ENCODE measurements at places on chromosomes 1 and 21. TPM values are rescaled to one million over a fixed set of nuclear protein-coding genes. Genes with fewer than 3 reads are reported as not detected.

The TCHHL1 gene
- total RNA-seq = not detected

DNA sequence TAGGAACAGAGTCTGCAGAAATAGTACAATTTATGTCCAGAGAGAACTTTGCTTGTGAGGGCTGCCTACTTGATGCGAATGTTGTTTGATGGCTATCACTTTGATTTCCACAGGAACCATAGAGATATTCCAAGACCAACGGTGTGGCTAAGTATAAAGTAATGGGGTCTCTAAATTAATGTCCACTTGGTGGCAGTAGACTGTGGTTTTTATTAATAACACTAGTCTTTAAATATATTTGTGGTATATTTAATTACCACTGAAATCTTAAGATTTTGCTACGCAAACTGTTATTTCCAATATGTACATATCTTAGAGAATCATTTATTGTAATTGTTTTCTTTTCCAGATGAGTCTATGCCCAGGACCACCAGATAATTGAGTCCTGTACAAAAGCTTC, 647.9 kb downstream of the PLA2G4A start:
- no peak overlapping the region for H3K4me3 ChIP-seq
- DNase-seq = no peak
- no peaks in the 10 kb centered on the region for H3K4me1 ChIP-seq
- no peaks in the 10 kb centered on the region for H3K36me3 ChIP-seq

- H3K4me3 ChIP-seq = peak overlapping the region; percentile 67
- H3K27ac ChIP-seq = peak overlapping the region; percentile 87
- H3K4me1 ChIP-seq = peaks cover 26% of the 10 kb centered on the region
- peak; percentile 89 for DNase-seq
Measured at GRCh38 chr21:45478115-45478801, 64.0 kb downstream of the SLC19A1 start.

GRCh38 chr21:38984982-38985567, 179.3 kb downstream of the ETS2 start:
- peak overlapping the region; percentile 91 for H3K27ac ChIP-seq
- no peaks in the 10 kb centered on the region for H3K36me3 ChIP-seq
- peaks cover 40% of the 10 kb centered on the region for H3K4me1 ChIP-seq
- peak overlapping the region; percentile 66 for H3K4me3 ChIP-seq
- peaks cover 58% of the 10 kb centered on the region for H3K27me3 ChIP-seq

DNA sequence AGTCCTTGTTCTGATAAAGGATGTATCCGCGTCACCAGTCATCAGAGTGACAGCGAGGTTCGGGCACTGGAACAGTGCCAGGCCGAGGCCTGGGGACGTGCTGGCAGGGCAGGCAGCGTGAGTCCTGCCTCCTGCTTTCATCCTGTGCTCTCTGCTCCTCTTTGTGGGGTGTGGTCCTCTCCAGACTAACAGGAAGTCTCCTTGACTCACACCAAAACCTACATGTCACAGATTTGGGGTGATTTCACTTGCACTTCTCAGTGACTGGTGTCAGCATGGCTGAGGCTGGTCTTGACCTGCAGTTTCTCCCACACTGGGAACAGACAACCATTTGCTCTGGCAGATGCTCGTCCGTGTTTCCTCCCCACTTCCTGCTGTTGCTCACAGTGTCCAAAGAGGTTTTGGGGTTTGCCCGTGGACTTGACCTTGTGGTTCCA, 8.8 kb upstream of the NLRP3 start:
- H3K4me3 ChIP-seq = peak overlapping the region; percentile 40
- no peaks in the 10 kb centered on the region for H3K36me3 ChIP-seq
- peak; percentile 87 for DNase-seq
- peaks cover 37% of the 10 kb centered on the region for H3K4me1 ChIP-seq

The CFHR3 gene
- not detected for total RNA-seq

DNA sequence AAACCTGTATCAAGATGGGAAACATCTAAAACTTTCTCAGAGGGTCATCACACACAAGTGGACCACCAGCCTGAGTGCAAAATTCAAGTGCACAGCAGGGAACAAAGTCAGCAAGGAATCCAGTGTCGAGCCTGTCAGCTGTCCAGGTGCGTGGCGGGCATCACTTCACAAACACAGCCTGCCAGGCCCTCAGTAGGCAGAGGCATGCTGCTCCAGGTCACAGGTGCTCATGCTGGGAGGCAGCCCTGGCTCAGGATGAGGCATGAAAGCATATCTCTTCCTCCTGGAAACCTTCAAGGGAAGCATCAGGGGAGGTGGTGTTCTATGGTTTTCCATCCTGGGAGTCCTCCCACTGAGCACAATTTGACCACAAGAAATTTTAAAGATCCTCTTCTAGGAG, 6.3 kb downstream of the CD2 start:
- no peaks in the 10 kb centered on the region for H3K27me3 ChIP-seq
- H3K27ac ChIP-seq = peak overlapping the region; percentile 99
- DNase-seq = no peak
- peaks cover 50% of the 10 kb centered on the region for H3K4me1 ChIP-seq
- peak overlapping the region; percentile 98 for H3K4me3 ChIP-seq

DNA sequence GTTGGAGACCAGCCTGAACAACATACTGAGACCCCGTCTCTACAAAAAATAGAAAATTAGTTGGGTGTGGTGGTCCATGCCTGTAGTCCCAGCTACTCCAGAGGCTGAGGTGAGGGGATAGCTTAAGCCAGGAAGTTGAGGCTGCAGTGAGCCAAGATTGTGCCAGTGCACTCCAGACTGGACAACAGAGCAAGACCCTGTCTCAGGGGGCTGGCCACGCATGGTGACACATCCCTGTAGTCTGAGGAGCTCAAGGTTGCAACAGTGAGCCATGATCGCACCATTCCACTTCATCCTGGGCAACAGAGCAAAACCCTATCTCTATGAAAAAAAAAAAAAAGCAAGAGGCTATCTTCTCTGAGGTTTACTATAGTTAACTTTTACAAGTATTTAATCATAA, 12.7 kb upstream of the UBE4B start:
- DNase-seq = no peak
- H3K4me1 ChIP-seq = peaks cover 5% of the 10 kb centered on the region
- H3K27ac ChIP-seq = no peak overlapping the region
- no peaks in the 10 kb centered on the region for H3K27me3 ChIP-seq
- H3K4me3 ChIP-seq = no peak overlapping the region

The CFHR5 gene
- total RNA-seq = not detected

DNA sequence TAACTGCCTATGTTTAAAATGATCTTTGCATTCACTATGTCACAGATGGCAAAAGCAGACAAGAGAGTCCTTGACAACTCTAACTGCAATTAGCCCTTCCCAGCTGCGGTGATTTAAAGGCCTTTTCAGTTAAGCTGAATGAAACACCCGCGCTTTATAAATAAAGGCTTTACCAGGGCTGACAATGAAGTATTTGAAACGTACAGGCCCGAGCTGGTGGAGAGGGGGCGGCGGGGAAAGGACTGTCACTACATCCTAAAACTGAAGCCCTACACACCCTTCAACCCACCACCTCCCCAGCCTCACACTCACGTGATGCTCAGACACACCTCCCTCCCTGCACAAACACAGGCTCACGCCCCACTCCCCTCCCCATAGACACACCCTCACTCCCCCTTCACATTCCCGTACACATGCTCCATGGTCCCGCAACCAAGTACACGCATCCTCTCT, 45.5 kb downstream of the GRIK3 start:
- no peak for DNase-seq
- no peaks in the 10 kb centered on the region for H3K36me3 ChIP-seq
- H3K4me3 ChIP-seq = no peak overlapping the region
- H3K27ac ChIP-seq = no peak overlapping the region
- no peaks in the 10 kb centered on the region for H3K4me1 ChIP-seq

DNA sequence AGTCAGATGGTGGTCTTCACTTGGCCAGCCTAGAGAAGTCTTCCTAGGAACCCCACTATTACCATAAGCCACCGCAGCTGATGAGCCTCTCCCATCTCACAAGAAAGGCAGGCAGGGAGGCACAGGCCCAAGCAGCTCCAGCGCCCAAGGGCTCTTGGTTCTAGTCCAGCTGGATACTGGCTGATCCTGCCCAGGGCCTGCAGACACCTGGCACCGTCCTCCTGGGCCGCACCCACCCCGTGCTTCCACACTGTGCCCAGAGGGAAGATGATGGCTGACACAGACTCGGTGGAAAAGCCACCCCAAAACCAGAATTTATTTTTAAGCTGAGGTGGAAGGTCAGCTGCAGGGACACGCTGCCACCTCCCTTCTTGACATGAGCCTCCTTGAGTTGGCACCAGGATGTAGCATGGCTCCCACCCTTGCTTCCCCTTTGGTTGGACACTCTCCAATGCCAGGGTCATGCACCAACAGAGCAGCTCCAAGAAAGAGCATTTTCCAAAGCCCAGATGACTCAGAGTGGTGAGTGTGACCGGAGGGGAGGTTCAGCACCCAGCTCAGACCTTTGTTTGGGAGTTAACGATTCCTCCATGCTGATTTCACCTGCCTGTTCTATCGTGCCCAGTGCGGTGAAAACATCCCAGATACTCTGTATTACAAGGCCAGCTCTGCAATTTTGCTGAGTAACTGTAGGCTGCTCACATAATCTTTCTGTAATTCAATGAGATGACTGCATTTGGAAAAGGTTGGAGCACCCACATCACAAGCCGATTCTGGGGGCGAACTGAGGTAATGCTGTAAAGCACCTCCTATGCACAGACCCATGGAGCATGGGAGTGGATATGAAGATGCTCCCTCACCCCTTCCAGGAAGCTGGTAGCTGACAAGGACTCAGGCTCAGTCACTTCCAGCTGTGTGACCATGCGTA, 63.1 kb upstream of the SLC2A1 start:
- H3K4me1 ChIP-seq = no peaks in the 10 kb centered on the region
- no peaks in the 10 kb centered on the region for H3K27me3 ChIP-seq
- H3K4me3 ChIP-seq = no peak overlapping the region
- H3K36me3 ChIP-seq = no peaks in the 10 kb centered on the region
- no peak overlapping the region for H3K27ac ChIP-seq

DNA sequence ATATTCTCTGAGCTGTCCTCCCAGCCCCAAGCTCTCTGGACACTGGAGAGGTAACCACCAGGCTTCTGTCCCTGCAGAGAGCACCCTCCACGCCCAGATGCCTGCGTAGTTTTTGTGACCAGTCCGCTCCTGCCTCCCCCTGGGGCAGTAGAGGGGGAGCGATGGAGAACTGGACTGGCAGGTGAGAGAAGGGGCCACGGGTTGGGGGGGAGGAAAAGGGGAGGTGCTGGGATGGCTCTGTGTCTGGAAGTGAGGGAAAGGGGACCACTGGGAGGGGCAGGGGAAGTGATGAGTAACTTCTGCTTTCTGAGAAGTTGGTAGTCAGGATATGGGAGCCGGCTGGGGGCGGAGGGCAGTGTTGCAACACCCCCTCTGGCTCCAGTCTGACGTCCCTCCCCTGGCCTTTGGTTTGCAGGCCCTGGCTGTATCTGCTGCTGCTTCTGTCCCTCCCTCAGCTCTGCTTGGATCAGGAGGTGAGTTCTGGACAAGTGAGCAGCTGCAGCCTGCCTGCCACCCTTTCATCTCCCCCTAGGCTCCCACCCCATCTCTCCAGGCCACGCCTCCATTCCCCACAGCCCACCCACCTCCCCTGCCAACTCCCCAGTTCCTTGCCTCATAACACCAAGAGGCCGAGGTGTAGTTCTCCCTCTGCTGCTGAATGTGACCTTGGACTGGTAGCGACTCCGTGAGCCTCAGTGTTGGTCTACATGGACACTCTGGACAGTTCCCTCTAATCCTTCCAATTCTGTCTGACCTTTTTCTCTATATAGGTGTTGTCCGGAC, 3.1 kb downstream of the ADAMTSL4 start:
- peak; percentile 47 for DNase-seq
- H3K27me3 ChIP-seq = peaks cover 16% of the 10 kb centered on the region
- no peaks in the 10 kb centered on the region for H3K36me3 ChIP-seq
- H3K4me3 ChIP-seq = no peak overlapping the region
- H3K27ac ChIP-seq = no peak overlapping the region

DNA sequence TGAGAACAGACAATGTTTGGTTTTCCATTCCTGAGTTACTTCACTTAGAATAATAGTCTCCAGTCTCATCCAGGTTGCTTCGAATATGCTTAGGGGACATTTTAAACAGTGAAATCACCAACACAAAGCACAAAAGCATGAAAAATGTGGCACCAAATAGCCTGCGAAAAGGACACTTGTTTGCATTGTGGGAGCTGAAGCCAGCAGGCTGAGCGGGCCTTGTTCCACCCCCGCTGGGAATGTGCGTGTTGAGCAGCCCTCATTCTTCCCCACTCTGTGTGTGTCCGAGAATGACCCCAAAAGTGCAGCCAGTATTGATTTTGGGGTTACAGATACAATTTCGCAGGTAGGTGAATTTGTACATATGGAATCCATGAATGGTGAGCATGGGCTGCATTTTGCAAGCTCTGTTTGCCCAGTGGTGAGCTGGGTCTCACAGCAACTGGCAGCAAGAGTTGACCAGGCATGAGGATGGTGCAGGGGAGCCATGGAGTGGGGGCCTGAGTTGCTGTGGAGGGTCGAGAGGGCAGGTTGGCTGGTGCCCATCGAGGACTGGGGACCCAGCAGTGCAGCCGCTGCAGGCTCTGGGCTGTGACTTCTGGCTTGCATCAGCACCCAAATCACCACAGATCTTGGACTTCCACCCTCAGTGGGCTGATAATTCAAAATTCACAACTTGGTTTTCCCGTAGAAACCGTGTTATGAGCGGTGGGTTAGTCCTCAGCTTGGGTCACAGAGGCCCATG, 29.4 kb downstream of the NENF start:
- H3K4me1 ChIP-seq = peaks cover 4% of the 10 kb centered on the region
- H3K4me3 ChIP-seq = no peak overlapping the region
- H3K27me3 ChIP-seq = no peaks in the 10 kb centered on the region
- H3K36me3 ChIP-seq = no peaks in the 10 kb centered on the region
- no peak for DNase-seq

DNA sequence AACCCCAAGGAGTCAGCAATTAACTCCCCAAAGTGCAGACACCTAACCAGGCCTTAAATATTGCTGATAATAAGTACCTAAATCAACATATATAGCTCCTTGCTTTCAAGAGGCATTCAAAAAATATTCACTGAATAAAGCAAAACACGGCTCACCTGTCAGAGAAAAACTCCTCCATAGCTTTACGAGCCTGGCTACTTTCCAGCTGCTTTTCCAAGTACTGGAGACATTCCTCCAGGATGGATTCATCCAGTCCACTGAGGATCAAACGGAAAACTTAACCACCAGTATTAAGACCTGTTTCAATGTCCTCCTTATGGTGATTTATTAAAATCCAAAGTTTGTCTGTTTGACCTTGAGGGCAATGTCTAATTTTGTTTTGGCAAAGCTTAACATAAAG, 44.6 kb downstream of the UBR4 start:
- DNase-seq = no peak
- H3K36me3 ChIP-seq = peaks cover 79% of the 10 kb centered on the region
- no peaks in the 10 kb centered on the region for H3K27me3 ChIP-seq
- H3K27ac ChIP-seq = no peak overlapping the region

The CD5L gene
- total RNA-seq = not detected

DNA sequence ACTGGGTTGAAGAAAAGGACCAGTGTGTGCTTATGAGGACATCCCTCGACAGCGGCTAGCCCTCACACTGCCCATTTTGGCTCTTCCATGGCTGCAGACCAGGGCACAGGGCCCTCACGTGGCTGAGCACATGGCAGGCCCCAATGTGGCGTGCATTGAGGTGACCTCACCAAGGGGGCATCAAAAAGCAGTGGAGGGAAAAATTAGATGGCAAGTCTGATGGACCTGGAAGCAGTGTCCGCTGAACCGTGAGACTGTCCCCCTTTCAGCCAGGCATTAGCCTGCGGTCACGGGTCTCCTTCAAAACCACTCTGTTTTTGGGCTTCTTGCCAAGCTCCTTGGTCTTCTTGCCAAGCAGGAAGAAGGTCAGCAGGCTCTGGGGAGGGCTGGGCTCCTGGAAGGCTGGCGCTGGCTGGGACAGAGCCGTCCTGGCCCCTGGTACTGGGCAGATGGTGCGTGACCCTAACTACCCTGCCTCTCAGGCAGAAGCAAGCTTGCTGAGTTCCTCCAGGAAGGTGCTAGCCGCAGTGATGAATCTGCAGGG, 30.8 kb downstream of the TRIM67 start:
- H3K27me3 ChIP-seq = peaks cover 8% of the 10 kb centered on the region
- DNase-seq = no peak
- H3K4me1 ChIP-seq = no peaks in the 10 kb centered on the region
- no peak overlapping the region for H3K4me3 ChIP-seq
- H3K27ac ChIP-seq = no peak overlapping the region
- no peaks in the 10 kb centered on the region for H3K36me3 ChIP-seq

All from activated CD8-positive, alpha-beta T cell treated with anti-CD3 and anti-CD28 coated beads for 36 hours (primary cell).